ENCODE measurements at places on chromosomes 7 and 10.

- no peak for DNase-seq
These were observed 36.5 kb downstream of the DENND11 start for GRCh38 chr7:141665208-141666035.

DNA sequence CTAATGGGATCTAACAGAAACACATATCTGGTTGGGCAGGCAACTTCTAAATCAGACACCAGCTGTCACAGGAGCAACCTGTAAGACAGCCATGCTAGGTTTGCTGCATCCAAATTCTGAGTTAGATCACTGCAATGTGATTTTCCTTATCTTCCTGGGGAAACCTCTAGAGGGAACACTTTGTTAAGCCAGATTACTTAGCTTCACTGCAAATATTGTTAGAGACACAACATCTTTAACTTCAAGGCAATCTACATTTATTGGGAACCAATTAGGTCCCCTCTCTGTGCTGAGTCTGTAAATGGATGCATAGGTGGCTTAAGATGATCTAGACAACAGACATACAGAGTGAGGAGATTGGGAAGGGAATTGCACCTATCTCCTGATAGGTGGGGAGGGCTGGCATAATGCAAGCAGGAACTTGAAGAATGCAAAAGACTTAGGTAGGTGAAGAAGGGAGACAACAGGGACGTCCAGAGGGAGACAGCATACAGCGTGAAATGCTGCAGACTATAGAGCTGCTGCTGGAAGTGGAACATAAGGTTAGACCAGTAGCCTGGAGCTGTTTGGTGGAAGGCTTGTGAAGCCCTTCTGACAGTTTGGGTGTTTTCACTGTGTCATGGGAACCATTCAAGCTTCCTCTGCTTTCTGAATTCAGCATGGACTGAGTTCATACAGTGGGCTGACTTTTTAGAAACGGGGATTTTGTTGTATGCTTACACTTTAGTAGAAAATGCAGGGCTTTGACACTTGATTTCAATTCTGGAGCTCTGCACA is 109.8 kb upstream of the ELMO1 start:
- DNase-seq = no peak

GRCh38 chr10:88019753-88020152 is 156.3 kb downstream of the PTEN start:
- DNase-seq = no peak

GRCh38 chr10:96955794-96956193 is 123.7 kb downstream of the LCOR start:
- DNase-seq = no peak

DNA sequence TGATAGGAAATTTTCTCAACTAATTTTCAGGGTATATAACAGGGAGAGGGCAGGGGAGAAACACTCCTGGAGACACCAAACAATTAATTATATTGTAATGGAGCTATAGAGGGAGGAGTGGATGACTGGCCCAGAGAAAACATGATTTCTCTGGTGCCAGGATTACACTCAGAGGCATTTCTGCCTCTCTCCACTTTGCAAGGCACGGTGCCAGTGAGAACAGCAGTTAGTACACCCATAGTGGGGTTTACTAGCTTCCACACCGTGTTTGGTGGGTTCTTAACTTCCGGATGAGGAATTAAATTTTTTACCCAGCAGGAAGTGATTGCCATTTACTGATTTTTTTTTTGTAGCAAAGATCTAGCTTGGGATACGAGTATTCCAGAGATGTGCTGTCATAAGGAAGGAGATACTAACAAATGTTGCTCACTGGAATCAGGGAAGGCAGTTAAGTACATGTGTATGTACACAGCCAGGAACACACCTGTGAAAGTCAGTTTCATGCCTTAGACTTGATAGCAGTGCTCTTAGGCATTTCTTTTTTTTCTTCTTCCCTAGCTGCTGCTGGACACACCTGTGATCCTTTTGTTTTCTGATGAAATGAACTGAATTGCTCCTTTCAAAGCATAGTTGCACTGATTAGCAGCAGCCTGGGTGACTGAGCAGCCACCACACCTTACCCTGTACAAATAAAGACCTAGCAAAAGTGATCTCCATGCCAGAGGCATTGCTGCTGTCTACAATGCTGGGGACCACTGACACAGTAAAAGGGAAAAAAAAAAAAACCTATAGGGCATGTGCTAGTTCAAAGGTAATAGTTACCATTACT is 58.1 kb downstream of the POLL start:
- no peak for DNase-seq

DNA sequence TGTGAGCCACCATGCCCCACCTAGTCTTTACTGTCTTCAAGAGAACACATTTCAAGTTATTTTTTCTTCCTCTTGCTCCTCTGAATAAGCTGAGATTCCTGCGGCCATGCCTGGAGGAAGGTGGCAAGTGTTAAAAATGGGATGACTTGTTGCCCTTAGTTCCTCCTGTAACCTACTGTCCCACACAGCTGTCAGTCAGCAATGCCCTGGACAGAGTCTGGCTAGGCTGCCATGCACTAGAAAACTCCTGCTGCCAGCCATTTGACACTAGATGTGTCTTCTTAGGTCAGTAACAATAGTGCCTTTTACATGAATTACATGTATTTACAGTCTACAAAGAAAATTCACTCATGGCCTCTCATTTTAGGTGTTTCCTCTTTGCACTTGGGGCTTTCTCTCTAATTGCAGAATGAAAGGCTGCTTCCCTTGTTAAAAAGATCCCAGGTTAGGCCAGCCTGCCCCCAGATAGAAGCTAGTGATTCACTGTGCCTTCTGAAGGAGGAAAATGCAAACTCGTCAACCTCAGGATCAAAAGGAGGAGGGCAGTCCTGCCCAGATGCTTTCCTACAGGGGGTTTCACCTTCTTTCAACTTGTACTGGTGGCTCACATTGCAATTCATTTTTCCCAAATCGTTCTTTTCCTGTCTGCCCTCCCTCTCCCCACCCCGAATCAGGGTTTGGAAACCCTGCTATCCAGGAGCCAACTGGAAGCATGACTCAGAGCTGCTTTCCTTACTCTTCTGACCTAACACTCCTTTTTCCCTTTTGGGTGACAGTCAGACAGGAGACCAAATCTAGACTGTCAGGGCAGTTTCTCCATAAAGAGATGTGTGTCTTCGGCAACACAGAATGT is 136.6 kb downstream of the SPAG6 start:
- no peak for DNase-seq

GRCh38 chr7:231030-231857 is 38.9 kb downstream of the FAM20C start:
- no peak for DNase-seq

DNA sequence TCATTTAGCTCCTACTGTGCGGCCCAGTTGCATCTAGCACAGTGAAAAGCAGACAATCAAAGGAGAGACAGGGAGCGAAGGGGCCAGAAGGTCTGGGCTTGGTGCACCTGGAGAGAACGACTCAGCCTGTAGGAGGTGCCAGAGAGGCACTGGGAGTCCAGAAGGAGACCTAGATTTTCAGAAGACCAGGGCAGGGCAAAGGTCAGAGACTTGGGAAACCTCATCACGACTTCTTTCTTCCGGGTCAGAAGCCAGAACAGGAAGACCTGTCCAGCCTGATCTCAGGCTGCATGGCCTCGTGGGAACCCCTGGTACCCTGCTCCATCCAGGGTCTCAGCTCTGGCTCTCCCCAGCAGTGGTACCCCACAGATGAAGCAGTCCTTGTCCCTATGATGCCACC is 5.2 kb downstream of the AGAP3 start:
- DNase-seq = no peak

GRCh38 chr7:101614098-101614938 is 14.8 kb downstream of the MYL10 start:
- DNase-seq = no peak

DNA sequence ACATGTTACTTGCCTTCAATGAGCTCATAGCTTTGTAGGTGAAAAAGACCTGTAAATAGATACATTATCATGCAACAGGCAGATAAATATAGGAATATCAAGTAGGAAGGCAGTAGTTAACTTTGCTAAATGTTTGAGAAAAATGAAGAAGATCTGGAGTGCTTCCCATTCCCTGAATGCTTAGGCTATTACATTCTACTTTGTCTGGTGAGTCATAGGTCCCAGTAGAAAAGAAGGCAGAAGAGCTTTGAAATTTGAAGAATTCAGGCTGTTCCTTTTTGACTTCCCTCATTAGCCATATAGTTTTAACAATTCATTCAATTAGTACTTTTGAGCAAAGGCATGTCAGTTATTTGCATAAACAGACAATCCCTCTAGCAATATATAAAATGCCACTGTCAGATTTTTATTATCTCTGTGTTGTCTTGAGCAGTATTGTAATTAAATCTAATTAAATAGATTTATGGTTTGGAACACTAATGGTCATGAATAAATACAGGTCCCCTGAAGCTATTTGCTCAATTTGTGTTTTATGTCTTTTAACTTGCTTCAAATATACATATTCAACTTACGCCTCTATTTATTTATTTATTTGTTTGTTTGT is 875.0 kb downstream of the REEP3 start:
- peak; percentile 69 for DNase-seq

DNA sequence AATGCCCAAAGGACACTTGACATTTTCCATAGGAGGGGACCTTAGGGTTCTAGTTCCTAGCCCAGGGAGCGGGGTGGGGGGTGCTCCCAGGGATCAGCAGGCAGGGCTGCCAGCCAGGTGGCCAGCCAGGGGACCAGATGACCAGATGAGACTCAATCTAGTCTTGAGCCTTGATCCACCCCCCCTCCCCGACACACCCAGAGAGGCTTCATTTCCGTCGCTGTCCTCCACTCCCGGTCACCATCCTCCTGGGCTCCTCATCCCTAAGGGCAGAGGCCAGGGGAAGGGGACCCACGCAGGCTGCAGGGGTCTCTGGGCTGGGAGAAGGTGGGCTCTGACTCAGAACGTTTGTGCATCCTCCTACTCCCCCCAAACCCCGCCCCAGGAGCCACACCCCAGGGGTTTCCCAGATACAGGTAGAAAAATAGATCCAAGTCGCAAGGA is 1.0 kb downstream of the STX1A start:
- DNase-seq = no peak

DNA sequence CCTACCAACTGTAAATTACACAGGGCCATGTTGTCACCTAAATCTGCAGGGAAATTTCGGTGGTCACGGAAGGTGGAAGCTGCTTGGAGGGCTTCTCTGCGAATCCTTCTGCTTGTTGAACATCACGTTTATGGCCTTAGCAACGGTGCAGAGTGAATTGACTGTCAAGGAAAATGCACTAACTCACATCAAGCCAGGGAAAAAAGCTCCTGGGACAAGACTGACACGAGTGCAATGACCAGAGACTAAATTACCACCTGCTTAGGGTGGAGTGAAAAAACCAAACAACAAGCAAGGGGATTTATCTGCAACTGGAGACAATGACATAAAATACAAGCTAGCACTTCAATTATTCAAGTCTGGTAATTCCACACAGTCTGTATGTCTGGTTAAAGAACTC is 211.2 kb downstream of the JAZF1 start:
- no peak for DNase-seq

GRCh38 chr10:60009276-60009675 is 102.9 kb upstream of the CCDC6 start:
- DNase-seq = no peak
